Nephron progenitor cell (in vitro differentiated cells): ENCODE measurements at places on chromosomes 13 and 19.

DNA sequence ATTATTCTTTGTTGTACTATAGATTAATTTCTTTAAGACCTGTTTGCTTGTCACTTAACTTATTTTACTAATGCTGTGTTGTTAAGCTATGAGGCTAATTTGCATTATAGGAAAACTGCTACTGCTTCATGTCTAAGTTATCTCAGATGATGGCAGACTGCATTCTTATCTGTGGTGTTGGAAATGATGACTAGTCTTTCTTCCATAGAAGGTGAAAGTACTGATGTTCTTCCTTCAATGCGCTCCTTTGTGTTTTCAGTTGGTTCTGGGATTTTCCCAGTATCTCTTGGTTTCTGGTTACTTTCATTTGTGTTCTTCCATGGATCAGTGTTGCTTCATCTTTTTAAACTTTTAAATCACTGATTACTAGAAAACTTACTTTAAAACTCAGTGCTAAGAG, 46.9 kb downstream of the TPP2 start:
- DNase-seq = no peak

DNA sequence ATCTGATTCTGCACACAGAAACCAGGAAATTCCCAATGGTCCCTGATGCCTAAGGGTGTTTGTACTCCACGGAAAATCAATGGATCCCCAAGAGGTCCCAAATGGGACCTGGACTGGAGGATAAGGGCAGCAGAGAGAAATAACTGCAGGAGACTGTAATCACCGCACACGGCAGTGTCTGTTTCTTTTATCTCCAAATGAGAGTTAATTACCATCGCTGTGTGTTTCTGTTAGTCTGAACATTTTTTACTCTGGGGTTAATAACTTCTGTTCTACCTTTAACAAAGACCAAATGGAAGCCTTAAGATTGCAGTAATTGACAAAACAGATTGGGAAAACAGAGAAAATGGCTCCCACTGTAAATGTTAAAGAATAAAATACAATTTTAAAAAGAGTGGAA, 320.9 kb downstream of the DCLK1 start:
- DNase-seq = no peak

DNA sequence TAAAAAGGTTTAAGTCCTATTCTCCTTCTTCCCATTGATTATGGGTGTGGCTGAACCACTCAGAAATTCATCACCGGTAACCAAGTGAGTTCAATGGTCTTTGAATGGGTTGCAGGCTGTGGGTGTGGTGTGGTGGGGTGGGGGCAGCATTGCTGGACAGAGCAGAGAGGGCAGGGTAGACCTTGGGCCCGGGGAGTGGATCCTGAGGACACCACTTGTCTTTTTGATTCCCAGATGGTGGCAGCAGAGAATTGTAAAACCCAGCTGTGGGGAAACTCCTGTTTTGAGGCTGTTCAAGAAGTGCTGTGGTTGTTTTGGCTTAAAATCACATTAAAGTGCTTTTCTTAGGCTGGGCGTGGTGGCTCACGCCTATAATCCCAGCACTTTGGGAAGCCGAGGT, 45.8 kb upstream of the RGCC start:
- DNase-seq = peak; percentile 7

DNA sequence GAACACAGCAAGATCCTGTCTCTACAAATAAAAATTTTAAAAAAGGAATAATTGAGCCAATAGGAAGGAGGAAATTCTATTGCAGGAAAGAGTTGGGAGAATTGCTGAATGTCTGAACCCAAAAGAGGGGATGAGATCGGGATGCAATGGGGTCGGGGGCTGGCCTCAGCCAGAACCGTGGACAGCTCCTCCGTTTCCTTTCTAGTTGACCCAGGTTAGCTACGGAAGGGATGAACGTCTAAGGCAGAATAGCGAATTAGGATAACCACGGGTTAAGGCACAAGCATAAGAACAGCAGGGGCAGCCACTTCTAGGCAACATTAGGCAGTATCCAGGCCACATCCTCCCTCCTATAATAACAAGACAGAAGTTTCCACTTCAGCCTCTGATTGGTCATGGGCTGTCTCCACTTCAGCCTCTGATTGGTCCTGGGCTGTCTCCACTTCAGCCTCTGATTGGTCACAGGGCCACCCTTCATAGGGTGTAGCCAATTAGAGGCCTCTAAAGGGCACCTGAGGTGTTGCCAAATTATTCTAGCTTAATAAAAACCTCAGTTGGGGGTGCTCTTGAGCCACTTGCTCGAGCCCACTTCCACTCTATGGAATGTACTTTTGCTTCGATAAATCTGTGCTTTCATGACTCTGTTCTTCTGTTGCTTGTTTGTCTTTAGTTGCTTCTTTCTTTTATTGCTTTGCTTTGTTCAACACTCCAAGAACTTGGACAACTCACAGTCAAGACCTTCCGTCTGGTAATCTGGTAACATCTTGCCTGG, 24.9 kb upstream of the TPM4 start:
- no peak for DNase-seq

- no peak for DNase-seq
Observed at GRCh38 chr13:44904967-44905366, 84.3 kb downstream of the NUFIP1 start.

DNA sequence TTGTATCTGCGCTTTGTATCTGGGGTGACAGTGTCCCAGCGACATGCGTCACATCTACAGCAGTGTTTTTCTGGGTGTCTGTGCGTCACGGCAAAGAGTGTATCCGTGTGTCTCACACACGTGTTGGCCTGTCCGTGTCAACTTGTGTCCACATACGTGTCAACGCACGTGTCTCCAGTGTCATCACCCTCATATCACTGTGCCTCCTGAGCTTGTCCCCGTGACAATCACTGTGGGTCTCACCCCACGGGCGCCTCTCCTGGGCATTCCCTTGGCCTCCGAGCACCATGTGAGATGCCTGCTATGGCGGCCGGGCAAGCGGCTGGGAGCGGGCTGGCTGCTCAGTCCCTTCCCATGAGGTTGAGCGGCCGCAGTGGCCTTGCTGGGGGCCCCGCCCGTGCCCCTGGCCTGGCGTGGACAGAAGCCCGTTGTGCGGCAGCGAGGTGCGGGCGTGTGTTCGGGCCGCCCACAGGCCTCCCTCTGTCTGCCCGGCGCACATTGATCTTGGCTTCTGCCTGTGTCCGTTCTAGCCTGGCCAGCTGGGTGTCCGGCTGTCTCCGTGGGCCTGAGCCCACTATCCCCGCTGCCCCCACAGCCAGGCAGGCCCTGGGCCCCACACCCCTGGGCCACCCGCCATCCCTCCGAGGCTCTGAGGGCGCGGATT, 6.4 kb downstream of the NFIX start:
- no peak for DNase-seq

GRCh38 chr19:55041627-55042343, 3.7 kb upstream of the GP6 start:
- no peak for DNase-seq

DNA sequence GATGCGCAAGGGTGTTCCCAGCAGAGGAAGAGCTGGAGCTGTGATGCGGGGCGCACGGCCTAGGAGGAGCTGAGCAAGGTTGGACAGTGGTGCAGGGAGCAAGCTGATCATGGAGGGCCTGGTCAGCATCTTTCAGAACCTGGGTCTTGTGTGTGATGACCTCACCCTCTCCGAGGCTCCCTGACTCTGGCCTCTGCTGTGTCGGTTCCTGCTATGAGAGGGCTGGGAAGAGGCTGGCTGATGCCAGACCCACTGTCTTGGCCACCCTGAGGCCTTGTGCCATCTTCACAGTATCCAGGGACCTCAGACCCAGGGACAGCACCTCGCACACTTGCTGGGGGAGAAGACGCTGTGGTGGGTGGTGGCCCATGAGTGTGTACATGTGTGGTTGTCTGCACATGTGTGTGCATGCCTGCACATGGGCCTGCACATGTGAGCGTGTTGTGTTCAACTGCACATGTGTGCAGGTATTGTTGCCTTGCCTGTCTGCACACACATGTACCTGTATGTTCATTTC, 16.5 kb upstream of the C13orf46 start:
- no peak for DNase-seq

GRCh38 chr19:47274891-47275761, 441 bp downstream of the INAFM1 start:
- peak; percentile 66 for DNase-seq

DNA sequence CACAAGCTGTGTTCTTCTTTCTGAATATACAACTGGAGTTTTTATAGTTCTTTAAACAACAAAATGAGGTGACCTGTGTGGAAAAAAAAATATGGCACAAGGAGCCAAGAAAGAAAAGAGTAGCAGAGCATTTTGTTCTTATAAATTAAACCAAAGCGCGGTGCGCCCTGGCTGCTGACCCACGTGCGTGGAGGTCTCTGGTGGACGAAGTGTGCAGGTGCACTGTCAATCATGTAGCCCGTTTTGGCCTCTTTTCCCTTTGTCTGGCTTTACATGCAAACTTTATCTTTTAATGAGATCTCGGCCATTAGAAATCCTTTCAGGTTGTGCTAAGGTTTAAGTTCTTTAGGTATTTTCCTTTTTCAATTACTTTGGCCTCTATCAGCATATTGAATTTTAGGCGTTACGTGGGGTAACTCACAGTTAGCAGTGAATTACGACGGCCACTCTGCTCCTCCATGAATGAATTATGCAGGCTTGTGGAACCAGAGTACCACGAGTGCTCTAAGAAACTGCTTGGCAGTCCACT, 443.9 kb upstream of the SLC10A2 start:
- no peak for DNase-seq

DNA sequence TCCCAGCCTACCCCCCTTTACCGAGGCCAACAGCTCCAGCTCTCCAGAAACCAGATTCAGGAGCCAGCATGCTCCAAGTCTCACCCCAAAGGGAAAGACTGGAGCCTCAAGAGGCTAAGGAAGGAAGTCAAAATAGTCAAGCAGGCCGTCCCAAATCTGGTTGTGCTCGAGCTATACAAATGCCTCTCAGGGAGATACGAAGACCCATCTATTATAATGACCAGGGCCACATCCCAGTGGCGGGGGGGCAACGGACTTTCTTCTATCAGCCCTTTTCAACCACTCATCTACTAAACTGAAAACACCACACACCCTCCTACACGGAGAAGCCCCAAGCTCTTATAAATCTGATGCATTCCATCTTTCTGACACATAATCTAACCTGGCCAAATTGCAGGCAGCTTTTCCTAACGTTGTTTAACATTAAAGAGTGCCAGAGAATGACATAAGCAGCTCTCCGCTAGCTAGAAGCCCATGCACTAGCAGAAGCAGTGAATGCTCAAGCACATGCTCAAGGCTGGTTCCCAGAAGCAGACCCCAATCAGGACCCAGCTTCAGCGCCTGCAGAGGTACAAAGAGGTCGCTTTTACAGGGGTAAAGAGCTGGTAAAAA, 104.6 kb upstream of the ZNF98 start:
- no peak for DNase-seq

DNA sequence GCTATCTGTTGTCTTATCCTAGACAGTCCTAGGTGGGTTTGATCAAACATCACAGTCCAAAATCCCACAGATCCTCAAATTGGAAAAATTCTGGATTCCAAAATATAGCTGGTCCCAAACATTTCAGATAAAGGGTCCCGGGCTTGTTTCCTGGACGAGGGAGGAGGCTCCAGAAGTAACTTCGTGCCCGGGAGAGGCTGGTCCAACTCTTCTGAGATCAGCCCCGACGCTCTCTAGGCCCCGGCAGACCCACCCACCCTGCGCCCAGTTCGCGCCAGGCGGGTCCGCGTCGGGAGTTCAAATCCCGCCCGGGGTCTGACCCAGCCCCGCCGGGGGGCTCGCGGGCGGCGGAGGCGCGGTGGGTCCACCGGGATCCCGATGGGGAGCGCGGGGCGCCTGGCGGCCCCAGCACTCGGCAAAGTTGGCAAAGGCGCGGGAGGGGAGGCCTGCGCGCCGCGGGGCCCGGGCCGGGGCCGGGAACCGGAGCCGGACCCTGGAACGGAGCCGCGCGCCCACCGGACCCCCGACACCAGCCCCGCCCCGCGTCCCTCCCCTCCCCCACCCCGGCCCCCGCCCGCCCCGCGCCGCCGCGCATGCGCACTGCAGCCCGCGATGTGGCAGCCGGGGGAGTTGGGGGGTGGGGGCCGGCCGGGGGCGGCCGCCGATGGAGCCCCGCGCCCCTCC, 513 bp downstream of the MIER2 start:
- peak; percentile 69 for DNase-seq

DNA sequence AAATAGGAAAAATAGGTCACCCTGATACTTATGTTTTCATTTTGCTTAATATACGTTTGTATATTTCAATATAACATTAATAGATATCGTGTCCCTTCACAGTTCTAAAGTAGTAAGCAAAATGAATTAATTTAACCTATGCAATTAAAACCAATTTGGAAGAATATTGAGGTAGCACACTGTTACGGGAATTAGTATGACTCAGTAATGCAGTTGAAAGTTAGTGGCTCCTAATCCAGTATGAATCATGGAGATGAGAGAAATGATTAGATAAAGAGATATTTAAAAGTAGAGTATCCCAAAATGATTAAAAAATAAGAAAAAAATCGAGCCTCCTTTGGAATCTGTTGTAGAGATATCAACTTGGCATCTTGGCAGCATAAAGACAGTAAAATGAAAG, 177.0 kb upstream of the SLITRK6 start:
- DNase-seq = no peak

DNA sequence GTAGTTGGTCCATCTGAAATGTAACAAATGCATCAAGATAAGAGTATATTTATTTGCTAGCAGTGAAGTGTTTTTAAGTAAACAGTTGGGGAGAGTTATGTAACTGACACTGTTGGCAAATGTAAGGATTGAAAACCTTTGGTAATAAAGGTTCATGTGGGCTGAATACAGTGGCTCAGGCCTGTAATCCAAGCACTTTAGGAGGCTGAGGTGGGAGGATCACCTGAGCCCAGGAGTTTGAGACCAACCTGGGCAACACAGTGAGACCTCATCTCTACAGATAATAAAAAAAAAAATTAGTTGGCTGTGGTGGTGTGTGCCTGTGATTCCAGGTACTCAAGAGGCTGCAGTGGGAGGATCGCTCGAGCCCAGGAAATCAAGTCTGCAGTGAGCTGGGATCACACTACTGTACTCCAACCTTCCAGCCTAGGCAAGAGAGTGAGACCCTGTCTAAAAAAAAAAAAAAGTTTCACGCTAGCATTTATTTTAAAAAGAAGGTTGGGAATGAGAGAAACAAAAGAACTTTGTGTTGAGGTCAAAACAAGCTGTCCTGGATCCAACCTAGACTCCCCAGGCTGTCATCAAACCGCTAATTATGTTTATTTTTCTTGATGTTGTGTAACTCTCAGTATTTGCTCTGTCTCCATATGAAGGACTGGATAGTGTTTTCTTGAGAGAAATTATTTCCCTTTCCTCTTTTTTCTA, 20.7 kb downstream of the SETDB2 start:
- DNase-seq = no peak

- no peak for DNase-seq
Observed at GRCh38 chr13:26952551-26953143, 192.1 kb upstream of the GPR12 start.
